ENCODE measurements at places on chromosomes 6 and 20.

DNA sequence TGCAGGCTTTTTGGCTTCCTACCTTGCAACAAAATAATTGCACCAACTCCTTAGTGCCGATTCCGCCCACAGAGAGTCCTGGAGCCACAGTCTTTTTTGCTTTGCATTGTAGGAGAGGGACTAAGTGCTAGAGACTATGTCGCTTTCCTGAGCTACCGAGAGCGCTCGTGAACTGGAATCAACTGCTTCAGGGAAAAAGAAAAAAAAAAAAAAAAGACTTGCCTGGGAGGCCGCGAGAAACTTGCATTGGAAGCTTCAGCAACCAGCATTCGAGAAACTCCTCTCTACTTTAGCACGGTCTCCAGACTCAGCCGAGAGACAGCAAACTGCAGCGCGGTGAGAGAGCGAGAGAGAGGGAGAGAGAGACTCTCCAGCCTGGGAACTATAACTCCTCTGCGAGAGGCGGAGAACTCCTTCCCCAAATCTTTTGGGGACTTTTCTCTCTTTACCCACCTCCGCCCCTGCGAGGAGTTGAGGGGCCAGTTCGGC, 420 bp downstream of the SOX4 start:
- DNase-seq, result no peak

DNA sequence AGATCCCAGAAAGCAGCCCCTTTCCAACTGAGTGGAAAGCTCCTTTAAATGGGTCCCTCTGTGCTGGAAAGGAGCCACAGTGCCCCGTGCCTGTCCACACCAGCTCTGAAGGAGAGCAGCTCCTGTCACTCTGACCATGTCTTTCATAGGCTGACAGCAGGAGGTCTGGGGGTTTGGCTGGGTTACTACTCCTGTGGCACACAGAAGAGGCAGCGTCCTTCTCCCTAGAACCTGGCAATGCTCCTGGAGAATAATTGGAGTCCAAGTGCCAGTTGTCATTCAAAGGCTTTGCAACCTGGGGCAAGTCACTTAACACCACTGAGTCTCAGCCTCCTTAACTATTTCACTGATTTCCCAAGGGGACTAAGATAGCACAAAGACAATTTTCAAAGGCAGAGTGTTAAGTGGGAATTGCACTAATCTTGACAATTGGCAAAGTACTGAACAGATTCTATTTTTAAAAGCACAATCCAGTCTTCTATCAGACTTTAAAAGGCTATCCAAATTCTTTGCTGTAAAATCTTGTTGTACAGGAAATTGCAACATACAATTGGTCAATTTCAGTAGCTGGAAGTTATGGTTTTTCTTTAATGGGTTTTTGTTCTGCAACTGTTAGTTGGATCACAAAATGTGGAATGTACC, 457.2 kb downstream of the KIF16B start:
- no peak for DNase-seq

- peak; percentile 81 for DNase-seq
Observed at GRCh38 chr6:167056370-167056769, 57.2 kb downstream of the CEP43 start.

DNA sequence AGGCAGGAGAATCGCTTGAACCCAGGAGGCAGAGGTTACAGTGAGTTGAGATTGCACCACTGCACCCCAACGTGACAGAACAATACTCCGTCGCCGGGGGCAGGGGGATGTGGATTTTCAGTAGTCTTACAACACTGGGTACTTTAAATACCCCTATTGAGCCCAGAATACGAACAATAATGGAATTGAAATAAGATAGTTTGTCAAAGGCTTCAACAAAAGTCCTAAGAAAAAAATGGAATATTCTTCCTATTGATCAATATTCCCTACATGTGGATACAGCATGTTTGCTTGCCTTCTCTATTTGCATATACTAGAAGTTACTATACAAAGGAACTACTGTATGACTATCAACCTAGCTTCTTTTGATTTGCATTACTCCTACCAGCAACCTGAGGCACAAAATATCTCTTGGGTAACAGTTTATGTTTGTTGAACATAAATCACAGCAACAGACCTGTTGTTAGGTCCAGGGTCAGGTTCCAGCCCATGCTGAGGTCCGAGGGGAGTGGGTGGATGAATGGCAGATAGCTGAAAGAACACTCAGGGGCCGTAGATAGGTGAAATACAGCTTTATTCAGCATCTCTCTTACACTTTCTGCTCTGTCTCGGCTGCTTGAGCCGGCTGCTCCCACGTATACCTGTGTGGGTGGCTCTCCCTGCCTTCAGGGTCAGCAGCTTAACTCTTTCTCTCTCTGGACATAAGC, 23.8 kb downstream of the MAN1A1 start:
- DNase-seq, result no peak

DNA sequence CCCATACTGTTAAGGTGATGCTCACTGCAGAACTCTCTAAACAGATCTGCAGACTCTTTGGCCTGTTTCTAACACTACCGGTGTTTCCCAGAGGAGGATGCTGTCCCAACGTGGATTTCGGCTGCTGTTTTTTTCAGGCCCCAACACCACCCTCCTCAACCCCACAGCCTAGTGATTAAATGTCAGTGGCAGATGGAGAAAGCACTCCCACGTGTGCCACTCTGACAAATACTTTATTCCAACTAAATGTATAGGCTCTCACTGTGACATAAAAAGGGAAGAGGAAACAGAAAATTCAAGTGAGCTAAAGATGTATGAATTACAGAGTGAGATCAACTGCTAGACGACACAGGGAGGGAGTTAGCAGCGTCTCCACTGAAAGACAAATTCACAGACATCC, 3.6 kb downstream of the TBC1D20 start:
- peak; percentile 66 for DNase-seq

- DNase-seq, result no peak
Observed at GRCh38 chr20:55140631-55141030, 665.2 kb downstream of the DOK5 start.

DNA sequence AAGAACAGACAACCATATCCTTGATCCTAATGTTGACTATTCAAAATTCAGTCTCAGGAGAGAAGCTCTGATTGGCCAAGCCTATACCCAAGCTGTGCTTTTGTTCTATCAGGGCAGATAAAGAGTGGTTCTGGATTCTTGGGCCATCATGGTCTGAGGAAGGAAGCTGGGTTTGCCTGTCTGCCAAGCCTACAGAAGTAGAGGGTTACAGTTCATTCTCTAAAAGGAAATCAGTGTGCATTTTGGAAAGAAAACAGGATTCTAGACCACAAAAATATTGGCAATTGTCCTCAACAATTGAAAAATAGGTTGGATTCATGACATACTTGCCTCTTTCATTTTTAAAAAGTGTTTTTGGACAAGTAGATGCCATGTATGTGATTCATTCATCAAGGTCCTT, 145.4 kb upstream of the BMP2 start:
- no peak for DNase-seq

- no peak for DNase-seq
Observed at GRCh38 chr20:1783245-1783644, 112.0 kb upstream of the SIRPA start.

- DNase-seq, result no peak
Observed at GRCh38 chr20:50758469-50758868, 27.1 kb downstream of the PARD6B start.

DNA sequence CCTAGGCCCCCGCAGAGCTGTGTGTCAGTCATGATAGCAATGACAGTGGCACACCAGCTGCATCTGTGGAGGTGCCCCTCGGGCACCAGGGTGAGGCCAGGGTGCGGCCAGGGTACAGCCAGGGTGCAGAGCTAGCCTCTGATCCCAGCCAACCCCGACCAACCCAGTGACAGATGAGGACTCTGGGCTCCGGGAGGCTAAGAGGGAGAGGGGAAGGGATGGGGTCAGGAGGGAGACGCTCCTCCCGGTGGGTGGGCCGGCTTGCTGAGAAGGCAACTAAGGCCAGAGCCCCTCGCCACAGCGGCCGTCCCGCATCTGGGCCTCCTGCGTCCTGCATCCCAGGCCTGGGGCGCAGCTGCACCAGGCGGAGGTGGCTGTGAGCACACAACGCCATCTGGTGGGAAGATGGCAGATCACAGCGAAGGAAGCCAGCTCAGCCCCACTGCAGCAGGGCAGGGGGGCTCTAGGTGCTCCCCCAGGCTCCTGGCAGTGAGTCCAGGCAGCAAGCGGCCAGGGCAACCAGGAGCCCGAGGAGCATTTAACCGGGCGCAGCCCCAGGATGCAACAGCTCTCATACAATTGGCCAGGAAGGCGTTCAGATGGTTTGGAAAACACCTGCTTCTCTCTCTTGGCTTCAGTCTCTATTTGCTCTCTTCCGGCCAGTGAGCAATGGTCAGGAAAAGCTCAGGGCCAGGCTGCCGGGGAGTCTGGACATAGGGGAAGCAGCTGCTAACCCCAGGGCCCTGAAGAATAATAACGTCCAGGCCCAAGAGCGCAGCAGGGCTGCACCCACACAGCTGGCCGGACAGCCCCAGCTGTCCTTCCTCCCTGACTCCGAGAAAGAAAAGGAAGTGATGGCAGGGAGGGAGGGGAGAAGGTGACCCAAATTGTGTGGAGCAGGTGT, 169.4 kb downstream of the TAF4 start:
- peak; percentile 41 for DNase-seq

DNA sequence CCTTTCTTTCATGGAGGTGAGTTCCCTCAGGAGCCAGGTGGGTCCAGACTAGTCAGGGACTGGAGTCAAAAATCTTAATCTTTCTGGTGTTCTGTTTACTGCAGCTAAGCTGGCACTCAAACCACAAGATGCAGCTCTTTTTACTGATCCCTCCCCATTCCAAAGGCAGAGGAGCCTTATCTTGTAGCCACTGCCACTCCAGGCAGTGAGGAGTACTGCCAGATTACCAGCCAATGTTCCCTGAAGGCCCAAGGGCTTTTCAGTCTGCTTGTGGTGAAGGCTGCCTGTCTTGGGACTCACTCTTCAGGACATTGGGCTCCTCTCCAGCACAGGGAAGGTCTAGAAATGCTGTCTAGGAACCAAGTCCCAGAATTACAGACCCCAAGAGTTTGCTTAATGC, 490.4 kb upstream of the ADGRB3 start:
- no peak for DNase-seq

DNA sequence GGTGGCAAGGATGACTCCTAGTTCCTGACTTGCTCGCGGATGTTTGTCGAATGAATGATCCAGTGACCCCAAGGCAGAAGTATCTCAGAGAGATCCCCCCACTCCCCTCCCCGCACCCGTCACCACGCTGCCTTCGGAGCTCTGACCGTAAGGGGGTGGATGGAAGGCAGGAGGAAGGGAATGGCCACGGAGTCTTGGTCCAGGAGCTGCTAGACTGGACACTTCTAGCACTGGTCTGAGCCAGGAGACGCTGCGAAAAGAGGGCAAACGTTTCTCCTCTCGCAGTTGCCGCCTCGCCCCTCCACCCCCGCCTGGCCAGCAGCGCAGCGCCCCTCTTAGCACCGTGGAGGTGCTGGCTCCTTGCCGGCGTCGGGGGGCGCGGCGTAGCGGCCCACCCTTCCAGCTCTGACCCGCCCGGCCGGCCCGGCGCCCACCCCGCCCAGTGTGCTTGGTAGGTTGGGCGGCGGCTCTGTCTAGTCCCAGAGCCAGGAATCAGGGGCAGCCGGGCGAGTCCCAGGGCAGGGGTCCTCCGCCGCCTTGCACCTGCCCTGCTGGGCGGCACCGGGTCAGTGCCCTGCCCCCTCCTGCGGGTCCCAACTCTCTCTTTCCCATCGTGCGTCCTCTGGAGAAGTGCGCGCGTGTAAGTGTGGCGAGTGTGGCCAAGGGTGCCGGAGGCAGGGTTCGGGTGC, 2.4 kb upstream of the DBNDD2 start:
- DNase-seq, result no peak

DNA sequence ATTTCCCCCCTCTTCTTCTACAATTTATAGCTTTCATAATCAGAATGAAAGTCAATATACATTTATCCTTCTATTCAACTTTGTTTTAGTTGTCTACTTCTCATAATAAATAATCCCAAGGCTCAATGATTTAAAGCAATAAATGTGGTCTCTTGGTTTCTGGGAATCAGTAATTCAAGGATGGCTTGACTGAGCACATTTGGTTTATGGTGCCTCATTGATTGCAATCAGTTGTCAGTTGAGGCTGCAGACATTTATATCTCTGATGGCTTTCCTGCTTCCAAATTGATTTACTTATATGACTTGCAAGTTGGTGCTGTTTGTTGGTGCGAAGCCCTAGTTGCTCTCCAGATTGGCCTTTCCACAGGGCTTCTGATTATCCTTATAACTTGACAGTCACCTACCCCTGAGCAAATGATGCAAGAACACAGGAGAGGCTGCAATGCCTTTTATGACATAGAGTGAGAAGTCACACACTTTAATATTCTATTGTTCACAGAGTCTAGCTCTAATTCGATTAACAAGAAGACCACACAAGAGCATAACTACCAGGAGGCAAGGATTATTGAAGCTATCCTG, 2.7 kb upstream of the CRISP1 start:
- no peak for DNase-seq

GRCh38 chr6:14452567-14453527, 335.3 kb downstream of the CD83 start:
- peak; percentile 100 for DNase-seq

DNA sequence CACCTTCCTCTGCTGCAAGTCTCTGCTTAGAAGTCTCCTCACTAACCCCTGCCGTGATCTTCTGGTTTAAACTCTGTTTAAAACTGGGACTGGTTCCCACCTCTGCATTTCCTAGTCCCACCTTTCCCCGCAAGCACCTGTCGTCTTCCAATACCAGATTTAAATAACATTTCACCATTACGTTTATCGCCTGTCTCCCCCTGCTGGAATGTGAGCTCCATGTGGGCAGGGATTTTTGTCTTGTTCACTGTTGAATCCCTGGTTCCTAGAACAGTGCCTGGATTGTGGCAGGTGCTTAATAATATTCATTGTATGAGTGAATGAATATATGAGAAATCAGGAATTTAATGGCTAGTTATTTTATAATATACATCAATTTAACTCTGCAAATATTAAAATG, 2.7 kb downstream of the GUCA1A start:
- DNase-seq, result no peak

GRCh38 chr6:153729189-153729588, 309.9 kb upstream of the OPRM1 start:
- DNase-seq, result no peak

- no peak for DNase-seq
Observed at GRCh38 chr6:65126667-65127066, 580.4 kb downstream of the EYS start.

GRCh38 chr6:147724454-147724853, 216.0 kb downstream of the SAMD5 start:
- no peak for DNase-seq
